ENCODE measurements at places on chromosomes 1 and 21.

GRCh38 chr1:23424293-23425192 is at the start of gene TCEA3:
TCEA3 (minus strand) TSS chr1:23424748; CDS start chr1:23424633, 115 bp downstream.
- DNase-seq, result no peak

GRCh38 chr21:35086357-35086756 is 37.3 kb upstream of the RUNX1 start:
- no peak for DNase-seq

- DNase-seq, result no peak
Observed at GRCh38 chr1:86258101-86258500, 101.5 kb upstream of the COL24A1 start.

DNA sequence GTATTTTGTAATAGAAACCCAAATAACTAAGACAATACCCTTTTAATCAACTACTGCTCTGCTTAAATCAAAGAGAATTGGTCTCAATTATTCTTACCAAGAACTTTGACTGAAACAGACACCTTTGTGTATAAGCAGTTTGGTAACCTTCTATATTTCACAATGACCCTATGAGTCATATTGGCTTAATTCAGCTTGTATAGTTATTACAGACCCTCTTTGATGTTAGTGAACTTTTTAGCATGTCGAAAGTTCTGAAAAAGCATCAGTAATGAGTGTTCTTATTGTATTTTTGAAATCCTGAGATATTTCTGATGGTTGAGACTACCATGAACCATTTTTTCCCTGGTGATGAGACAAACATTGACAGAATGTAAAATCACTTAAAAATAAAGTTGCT is 43.3 kb upstream of the RABGAP1L start:
- no peak for DNase-seq

DNA sequence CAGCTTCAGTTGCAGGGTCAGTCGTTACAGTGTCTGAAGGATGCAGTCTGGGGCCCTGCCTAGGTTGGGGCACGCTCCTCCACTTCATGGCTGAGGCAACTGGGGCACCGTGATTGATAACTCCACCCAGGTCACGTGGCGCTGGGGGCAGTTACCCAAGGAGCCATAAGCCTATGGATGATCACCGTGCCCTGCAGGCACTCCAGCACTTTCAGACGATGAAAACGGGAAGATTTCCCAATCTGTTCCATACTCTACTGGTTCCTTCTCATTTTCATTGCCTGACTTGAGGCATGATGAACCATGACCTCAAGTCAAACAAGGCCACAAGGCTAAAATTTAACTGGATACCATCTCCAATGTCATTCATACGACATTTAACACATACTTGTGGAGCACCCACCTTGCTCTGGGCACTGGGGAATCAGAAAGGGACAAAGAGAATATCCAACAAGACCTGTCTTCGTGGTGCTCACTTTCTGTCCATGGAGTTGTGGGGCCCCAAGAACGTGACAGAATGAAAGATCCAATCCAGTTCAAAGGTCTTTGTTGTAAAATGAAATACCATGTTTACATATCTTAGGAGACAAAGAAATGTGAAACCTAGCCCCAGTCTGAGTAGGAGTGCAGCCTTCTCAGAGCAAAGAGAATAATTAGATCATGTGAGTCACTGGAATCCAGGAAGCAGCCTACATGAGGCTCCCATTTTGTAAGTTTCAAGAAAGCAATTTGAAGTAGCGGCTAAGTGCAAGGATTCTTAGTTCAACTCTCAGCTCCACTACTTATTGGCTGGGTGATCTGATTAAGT is 39.4 kb upstream of the SPOCD1 start:
- no peak for DNase-seq

DNA sequence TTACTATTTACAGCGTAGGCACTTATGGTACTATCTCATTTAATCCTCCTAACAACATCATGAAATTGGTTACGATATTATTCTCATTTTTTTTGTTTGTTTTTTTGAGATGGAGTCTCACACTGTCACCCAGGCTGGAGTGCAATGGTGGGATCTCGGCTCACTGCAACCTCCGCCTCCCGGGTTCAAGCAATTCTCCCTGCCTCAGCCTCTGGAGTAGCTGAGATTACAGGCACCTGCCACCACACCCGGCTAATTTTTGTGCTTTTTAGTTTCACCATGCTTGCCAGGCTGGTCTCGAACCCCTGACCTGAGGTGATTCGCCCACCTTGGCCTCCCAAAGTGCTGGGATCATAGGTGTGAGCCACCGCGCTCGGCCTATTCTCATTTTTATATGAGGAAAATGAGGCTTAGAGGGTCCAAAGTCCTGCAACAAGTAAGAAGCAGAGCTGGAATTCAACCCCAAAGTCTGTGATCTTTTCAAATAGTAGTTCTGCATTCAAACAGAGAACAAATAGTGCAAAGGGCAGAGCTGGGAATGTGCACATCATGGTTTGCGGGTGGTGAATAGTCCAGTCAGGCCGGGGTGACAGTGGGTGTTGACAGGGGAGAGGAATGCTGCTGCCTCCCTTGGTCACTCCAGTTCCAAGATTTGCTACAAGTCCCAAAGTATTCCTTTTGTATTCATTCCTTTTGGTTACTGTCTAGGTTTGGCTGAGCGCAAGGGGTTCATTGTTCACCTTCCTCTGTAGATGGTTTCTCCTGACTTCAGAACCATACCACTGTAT is 4.6 kb downstream of the PRUNE1 start:
- DNase-seq, result no peak

- no peak for DNase-seq
Observed at GRCh38 chr1:38804062-38804886, 55.3 kb downstream of the RRAGC start.

GRCh38 chr1:107430540-107431228 is 289.8 kb downstream of the NTNG1 start:
- no peak for DNase-seq

Measured in vagina (tissue), 2 donors.